NCI-H524 treated with DMSO at 0.1 percent for 48 hours (cell line): ENCODE measurements at places on chromosomes 13 and 19.
A peak's percentile ranks its signal among the peaks of the same experiment; 100 is the strongest.

- no peak for DNase-seq
Observed at GRCh38 chr13:72638059-72638815, 89.2 kb downstream of the MZT1 start.

DNA sequence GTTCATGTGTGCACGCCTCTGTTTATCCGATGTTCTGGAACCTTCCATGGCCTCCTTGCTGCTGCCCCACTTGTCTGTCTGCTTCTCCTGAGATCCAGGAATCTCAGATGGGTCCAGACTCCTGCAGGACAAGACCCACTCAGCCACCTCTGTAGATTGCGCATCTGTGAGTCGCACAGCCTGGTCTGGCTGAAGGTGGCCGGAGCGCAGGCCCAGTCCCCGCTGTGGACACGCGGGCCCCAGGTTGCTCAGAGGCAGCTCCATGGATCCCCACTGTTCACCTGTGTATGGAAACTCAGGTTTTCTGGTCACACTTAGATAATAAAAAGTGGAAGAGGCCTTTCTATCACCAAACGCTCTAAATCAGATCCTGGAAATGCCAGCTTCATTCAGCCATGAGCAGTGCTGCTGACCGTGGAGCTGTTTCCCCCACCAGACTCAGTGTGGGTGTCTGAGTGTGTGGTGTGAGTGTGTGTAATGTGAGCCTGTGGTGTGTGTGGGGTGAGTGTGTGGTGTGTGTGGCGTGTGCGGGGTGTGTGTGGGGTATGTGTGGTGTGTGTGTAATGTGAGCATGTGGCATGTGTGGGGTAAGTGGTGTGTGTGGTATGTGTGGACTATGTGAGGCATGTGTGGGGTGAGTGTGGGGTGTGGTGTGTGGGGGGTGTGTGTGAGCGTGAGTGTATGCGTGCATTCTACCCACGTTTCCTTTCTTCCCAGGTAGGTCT, 59.5 kb downstream of the MCF2L start:
- no peak for DNase-seq

DNA sequence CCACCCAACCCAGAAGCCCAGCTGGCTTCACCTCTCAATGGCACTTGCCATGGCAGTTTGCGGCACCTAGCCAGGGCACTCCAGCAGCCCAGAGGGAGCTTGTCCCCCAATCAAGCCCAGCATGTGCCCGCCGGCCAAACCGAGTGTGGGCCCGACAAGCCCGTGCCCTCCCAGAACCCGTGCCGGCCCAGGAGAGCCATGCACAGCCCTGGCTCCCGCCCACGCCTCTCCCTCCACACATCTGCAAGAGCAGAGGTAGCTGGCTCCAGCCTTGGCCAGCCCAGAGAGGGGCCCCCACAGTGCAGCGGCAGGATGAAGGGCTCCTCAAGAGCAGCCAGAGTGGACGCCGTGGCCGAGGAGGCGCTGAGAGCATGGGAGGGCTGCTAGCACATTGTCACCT, 2278.0 kb upstream of the PCDH20 start:
- no peak for DNase-seq

DNA sequence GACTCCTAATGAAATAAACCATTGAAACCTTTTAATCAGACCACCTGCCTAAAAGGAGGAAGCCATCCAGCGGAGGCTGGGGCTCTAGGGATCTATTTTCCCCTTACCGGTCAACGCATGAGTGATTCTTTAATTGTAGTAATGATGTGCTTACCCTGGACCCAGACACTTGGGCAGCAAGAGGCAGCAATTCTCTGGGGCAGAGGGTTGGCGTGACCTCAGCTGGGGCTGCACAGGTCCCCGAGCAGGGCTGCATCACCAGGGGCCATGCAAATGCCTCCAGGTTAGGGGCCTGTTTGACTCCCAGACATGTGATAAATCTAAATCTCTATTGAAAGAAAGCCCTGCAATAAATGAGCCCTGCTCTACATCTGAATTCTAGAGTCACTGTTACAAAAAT, 194.2 kb upstream of the TSHZ3 start:
- no peak for DNase-seq

GRCh38 chr13:77729502-77730221, 32.2 kb downstream of the SLAIN1 start:
- DNase-seq = no peak

GRCh38 chr19:49423985-49424303, 703 bp upstream of the PTH2 start:
- DNase-seq = no peak

- DNase-seq = no peak
Observed at GRCh38 chr13:43939086-43939485, 59.4 kb downstream of the LACC1 start.

- no peak for DNase-seq
Observed at GRCh38 chr13:104382951-104383350, 1316.7 kb upstream of the SLC10A2 start.

GRCh38 chr19:30076101-30076551, 134.1 kb downstream of the URI1 start:
- no peak for DNase-seq

DNA sequence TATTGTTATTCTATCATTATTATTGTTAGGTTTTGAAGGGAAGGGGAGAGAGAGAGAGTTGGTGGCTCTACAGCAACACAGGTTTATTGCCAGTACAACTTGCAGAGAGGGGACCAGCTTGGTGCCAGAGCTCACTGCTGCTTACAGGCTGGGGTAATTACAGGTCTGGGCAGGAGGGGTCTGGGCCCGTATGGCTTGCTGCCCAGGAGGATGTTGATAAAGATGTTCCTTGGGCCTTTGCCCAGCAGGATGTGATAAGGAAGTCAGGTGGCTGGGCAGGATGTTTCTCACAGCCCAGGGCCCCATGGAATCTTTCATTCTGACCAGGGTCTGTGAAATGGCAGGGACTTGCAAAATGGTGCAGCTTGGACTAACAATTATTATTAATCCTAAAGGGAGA, 64.2 kb upstream of the ZNF599 start:
- DNase-seq = no peak

DNA sequence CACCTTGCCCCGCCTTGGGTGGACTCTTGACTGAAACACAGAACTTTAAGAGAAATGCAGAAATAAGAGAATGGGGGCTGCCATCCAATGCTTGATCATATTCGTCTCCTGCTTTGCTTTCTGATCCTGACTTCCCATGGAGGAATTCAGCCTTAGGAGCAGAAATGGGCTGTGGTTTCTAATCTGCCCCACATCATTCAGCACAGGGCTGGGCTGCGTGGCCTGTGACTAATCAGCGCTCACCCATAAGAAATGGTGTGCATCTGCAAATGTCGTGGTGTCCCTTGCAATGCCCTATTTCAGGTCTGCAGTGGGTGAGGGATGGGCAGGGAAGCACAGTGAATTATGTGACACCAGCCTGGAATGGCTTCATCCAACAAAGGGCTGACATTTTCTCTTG, 60.7 kb upstream of the URI1 start:
- DNase-seq = no peak

DNA sequence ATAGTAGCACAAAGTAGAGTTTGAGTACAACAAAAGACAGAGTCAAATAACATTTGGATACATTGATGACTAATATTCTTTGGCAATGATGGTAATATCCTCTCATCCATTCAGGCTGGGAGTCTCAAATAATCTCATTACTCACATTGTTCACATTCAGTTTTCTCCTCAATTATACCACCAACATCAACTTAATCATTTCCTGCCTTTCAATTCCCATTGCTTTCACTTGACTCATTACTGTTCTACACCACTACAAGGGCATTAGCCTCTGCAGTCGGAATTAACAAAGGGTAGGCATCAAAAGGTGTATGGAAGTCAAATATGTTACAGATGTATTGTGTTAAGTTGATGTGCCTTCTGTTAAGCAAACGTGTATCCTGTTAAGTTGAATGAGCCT, 518.4 kb upstream of the SLITRK1 start:
- DNase-seq = no peak

GRCh38 chr13:46698014-46698413, 98.9 kb downstream of the ESD start:
- DNase-seq = no peak

GRCh38 chr19:46616631-46617322, 8.1 kb downstream of the PTGIR start:
- peak; percentile 31 for DNase-seq

- no peak for DNase-seq
Observed at GRCh38 chr13:110392510-110393240, 85.6 kb downstream of the COL4A2 start.

DNA sequence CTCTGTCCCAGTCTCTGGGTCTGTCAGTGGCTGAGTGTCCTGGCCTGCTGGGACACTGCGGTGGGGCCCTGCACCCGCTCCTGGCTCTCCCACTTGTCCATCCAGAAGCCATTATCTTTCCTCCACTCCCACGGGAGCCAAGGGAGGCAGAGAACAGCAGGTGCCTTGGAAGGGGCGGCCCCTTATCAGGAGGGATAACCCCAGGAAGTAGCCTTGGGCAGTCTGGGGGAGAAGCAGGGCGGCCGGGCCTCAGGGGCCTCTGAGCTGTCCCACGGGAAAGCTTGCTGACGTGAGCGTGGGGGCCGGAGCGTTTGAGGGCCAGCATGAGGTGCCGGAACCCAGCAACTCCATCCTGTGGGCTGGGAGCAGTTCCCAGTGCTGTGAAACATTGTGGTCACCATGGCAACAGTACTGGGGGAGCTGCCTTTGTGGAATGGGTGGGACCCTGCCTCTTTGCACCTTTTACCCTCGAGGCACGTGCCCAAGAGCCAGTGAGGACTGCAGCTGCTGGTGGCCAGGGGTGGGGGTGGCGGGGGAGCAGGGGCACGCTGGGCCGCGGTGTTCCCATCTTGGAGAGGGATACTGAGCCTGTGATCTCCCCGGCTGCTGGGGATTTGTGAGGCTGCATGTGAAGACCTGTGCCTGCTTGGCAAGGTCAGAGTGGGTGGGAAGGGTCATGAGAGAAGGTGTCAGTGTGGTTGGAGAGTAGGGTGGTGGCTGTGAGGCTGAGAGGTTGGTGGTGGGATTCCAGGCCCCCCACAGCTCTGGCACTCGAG, 20.9 kb downstream of the KLHL26 start:
- DNase-seq = no peak

DNA sequence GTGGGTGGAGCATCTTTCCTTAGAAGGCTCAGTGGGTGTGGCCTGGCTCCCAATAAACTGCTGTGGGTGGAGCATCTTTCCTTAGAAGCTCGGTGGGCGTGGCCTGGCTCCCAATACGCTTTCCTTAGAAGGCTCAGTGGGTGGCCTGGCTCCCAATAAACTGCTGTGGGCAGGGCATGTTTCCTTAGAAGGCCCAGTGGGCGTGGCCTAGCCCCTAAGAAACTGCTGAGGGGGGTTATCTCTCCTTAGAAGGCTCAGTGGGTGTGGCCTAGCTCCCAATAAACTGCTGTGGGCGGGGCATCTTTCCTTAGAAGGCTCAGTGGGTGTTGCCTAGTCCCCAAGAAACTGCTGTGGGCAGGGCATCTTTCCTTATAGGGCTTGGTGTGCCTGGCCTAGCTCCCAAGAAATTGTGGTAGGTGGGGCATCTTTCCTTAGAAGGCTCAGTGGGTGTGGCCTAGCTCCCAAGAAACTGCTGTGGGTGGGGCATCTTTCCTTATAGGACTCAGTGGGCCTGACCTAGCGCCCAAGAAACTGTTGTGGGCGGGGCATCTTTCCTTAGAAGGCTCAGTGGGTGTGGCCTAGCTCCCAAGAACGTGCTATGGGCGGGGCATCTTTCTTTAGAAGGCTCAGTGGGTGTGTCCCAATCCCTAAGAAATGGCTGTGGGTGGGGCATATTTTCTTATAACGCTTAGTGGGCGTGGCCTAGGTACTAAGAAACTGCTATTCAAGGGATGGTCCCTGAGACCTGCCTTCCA, 10.3 kb downstream of the HSH2D start:
- no peak for DNase-seq

DNA sequence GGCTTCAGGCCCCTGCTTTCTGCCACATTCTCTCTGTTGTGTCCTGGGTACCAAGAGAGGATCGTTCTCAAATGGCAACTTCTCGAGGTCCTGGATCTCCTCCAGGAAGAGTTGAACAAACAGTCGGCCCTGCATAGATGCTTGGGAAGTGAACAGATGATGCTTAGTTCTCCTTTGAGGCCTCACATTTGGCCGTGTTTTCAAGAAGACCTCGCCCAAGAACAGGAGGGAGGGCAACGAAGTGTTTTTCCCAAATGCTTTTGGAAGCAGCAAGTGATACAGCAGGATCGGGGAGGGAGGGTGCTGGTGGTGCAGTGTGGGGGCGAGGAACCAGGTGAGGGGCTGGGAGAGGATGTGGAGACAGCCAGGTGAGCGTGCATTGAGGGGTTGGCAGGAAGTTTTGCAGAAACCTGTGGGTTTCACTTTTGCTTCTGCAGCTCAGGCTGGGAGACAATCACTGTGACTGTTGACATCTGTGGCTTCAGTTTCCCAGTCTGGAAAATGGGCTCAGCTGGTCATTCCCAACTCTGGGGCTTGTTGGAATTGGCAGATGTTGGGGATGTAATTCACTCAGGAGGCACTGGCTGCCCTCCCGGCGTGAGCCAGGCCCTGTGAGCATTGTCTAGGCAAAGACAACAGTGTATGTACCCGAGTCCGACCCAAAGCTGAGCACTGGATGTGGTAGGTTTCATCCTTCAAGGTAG, 21.6 kb downstream of the MAST3 start:
- DNase-seq = no peak

DNA sequence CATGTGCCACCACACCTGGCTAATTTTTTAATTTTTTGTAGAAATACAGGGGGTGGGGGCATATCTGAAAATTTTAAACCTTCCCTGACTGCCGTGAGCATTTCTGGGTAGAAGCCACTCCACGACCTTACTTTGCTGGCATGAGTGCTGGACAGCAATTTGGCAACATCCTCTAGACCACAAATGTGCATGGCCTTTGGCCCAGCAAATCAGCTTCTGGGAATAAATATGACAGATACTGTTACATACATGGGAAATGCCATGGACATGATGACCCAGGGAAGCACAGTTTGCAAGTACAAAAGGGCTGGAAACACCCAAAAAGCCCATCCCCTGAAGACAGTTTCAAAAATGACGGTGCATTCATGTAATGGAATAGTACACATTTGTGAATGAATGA, 3.2 kb upstream of the PVR start:
- no peak for DNase-seq

GRCh38 chr19:43563816-43564457, 11.4 kb downstream of the XRCC1 start:
- peak; percentile 39 for DNase-seq

GRCh38 chr13:78020861-78021260, 102.2 kb upstream of the EDNRB start:
- DNase-seq = no peak

DNA sequence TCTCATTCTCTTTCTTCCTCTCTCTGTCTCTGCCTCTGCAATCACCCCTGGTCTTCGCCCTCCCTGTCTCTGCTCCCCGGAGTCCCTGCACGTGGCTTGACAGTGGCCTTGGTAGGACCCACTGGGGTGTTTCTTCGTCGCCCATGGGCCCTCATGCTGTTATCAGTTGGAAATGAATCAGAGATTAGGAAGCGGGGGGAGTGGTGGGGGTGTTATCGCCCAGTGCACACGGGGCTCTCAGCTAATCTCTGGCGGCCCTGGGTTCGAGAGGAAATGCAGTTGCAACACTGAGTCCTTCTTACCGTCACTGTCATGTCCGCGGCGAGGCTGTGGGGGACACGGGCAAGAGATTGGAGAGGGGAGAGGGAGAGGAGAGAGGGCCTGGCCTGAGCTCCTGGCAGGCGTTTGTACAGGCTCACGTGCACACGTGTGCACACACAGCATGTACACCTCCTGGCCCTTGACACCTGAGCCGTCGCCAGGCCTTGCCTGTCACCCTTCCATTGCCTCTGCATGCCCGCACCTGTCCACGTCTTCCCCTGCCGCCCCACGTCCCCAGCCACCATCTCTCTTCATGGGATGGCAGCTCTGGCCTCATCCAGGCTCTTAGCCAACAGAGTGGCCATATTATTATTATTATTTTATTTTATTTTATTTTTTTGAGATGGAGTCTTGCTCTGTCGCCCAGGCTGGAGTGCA, 37.8 kb upstream of the SLC7A10 start:
- no peak for DNase-seq
